ENCODE measurements at places on chromosomes 12 and 14. TPM values are rescaled to one million over a fixed set of nuclear protein-coding genes. Genes with fewer than 3 reads are reported as not detected.

The DLGAP5 gene
- 33.8 TPM for total RNA-seq

The TRPV4 gene
- 0.59 TPM for total RNA-seq

The FZD10 gene
- 1.1 TPM for total RNA-seq

The RBP5 gene
- total RNA-seq: not detected

The LRRC9 gene
- total RNA-seq: under 0.01 TPM

The GDF3 gene
- total RNA-seq: not detected

The RNASE7 gene
- not detected for total RNA-seq

The ALG10B gene
- 4.4 TPM for total RNA-seq

The ISCU gene
- 76.2 TPM for total RNA-seq

The HELB gene
- 3.3 TPM for total RNA-seq
